ENCODE measurements at places on chromosomes 2 and 18.

- no peak for DNase-seq
These were observed 112.9 kb downstream of the RAPGEF4 start for GRCh38 chr2:172848519-172848918.

- DNase-seq = no peak
These were observed 17.4 kb upstream of the SAG start for GRCh38 chr2:233290051-233290845.

- no peak for DNase-seq
These were observed 4.7 kb downstream of the MYT1L start for GRCh38 chr2:2326068-2327040.

GRCh38 chr2:156088587-156088986 is 243.9 kb downstream of the NR4A2 start:
- DNase-seq = no peak

- DNase-seq = no peak
These were observed 25.1 kb upstream of the ME2 start for GRCh38 chr18:50853863-50854271.

DNA sequence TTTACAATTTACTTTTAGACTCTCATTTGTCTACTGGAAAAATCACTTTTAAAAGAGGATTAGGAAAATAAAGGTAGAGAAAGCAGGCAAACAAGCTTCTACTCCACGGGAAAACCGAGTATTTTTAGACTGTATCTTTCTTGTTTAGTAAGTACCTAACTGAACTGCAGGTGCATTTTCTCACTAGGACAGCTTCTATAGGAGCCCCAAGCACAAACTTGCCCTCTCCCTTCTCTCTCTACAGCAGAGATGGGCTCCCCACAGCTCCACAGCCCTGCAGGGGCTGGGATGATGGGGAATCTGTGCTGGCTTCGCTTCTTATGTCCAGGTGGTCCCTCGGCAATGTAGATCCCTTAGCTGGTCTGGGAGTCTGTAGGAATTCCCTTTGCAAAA is 16.2 kb downstream of the PSTPIP2 start:
- DNase-seq = no peak

GRCh38 chr18:8938817-8939216 is 163.7 kb upstream of the NDUFV2 start:
- no peak for DNase-seq

- no peak for DNase-seq
These were observed 95.5 kb upstream of the EML6 start for GRCh38 chr2:54627973-54628372.

GRCh38 chr2:25320077-25320476 is 21.6 kb downstream of the DNMT3A start:
- no peak for DNase-seq

DNA sequence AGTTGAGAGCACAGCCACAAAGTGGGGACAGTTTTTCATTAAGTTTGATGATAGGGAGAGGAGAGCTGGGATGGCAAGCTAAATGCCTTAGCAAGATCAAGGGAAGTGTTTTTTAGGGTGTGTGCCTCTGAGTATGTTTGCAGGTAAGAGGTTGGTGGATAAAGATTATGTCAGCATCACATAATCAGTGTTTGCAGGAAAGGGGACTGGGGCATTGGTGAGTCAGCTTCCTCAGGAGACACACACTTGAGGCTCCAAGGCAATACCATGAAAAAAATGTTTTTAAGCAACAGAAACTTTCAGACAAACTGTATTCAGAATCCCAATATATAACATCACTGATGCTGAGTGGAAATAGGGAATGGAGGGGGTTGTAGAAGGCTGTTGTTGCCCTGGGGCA is 25.4 kb upstream of the DTNB start:
- no peak for DNase-seq

- DNase-seq = no peak
These were observed 35.7 kb downstream of the GCG start for GRCh38 chr2:162116352-162116751.

- DNase-seq = peak; percentile 97
These were observed 119.0 kb downstream of the ARL4C start for GRCh38 chr2:234377761-234378391.

DNA sequence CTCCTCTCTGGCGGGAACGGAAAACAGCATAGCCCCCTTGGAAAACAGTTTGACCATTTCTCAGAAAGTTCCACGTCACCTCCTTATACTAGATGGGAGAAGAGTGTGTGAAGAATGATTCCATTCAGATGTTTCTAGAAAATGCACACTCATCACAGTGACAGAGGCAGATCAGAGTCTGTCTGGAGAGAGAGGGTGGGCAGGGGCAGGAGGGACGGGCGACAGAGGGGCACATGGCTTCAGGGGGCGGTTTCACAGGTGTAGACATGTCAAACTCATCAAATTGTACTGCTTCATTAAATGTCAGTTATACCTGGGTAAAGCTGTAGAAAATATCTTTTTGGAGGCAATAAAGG is 88.8 kb upstream of the TAF1B start:
- DNase-seq = no peak

- no peak for DNase-seq
These were observed 395.6 kb upstream of the HS6ST1 start for GRCh38 chr2:128714285-128714684.

DNA sequence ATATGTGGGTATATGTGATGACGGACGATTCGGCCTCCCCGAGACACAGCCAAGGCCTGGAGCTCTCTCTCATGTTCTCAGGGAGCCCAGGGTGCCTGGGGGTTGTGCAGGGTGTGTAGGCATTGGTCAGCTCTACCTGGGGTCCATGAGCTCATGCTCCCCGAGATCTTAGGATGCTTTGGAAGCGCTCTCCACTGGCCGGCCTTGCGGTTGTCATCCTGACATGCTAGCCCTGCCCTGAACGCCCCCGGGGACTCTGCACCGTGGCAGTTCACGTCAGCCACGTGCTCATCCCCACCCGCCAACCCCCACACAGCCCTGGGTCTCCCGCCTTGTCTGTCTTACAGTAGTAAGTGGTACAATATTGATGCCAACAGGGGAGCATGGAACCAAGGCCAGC is 67.8 kb downstream of the RTP5 start:
- DNase-seq = no peak

DNA sequence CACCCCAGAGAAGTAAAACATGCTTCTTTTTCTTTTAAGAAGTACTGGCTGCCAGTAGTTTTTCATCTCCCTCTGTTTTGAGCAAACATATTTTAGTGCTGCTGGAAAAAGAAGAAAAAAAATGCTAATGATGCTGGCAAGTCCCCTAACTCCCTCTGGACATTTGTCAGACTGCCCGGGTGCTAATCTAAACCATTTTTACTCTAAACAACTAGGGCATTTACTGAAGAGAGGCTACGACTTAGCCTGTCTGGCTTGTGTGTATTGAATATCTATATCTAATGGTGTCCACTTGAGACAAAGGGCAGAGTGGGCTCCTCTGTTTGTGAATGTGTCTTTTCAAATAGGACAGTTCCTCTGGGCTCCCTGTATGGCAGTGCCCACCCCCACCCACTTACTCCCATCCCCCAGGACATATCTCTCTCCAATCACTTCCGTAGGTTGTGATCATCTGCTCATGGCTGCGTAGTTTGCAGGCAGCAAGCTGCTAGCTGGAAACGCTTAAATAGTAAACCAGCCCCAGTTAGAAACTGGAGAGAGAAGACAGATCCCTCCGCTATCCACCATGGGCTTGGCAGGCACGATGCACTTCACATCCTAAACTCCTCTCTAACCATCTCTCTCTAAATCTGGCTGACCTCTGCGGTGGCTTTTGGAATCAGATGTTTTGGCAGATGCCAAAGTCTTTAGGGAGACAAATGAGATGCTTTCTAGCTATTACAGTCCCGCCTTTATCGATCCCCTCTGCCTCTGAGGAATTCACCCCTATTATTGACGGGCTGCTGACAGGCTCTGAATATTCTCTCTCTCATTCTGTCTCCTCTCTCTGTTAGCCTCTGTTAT is 58.3 kb downstream of the DOCK10 start:
- no peak for DNase-seq

DNA sequence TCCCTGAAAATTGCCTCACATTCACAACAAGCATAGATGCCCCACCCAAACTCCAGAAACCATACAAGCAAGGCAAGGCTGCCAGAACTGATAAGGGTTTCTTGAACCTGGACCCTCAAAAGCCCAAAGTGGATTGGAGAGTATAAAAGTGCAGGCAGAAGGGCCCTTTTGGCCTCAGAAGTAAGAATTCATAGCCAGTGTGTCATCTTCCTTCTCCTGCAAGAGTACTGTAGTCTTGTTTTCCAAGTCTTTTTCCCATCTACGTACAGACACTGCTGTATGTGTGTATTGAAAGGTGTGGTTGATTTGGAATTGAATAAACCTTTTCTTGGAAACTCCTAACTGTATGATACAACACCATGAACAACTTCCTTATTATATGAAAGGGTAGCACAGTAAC is 46.8 kb downstream of the ZC3H15 start:
- DNase-seq = no peak

DNA sequence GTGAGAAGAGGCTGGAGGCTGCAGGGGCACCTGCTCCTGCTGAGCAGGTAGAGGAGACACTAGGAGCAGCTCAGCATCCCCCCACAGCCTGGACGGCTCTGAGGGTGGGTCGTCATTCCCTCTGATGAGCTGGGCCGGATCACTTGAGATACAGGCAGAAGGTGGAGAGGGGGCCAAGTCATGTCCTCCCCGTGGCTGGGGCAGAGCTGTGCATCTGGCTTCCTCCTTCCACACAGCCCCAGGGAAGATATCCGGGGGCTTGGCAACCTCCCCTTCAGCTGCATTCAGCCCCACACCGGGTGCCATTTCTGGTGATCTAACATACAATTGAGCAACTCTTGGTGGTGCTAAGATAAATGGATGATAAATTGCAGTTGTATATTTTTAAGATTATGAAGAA is 236.9 kb downstream of the LDLRAD4 start:
- no peak for DNase-seq

DNA sequence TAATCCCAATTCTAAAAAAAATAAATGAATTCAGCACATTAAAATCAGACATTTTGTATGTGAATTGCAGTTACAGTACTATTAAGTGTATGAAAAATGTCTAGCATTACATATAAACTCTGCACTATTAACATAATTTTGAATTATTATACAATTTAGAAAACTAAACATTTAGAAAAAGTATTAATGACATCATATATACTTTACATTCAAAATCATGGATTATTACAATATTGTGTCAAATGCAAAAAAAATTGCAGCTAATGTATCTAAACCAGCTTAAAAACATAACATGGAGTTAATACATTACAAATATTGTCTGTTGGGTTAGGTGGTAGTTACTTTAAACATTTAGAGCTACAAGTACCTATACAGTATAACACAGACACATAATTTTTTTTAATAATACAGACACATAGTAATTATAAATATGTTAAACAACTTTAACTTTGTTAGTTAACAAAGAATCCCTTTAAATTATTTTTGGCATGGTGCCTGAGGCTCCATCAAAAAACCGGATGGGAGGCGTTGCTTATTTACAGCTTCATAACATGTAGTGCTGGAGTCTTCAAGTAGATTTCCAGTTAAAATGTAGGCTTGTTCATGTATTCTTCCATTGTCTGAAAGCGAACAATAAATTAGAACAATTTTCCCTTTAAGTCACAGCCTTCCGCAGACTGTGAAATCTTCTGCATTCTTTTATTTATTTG is 79.1 kb downstream of the AP1S3 start:
- DNase-seq = no peak

- no peak for DNase-seq
These were observed 342.3 kb upstream of the EPHA4 start for GRCh38 chr2:221914334-221914880.

GRCh38 chr2:216430811-216431530 is 18.7 kb downstream of the SMARCAL1 start:
- no peak for DNase-seq

DNA sequence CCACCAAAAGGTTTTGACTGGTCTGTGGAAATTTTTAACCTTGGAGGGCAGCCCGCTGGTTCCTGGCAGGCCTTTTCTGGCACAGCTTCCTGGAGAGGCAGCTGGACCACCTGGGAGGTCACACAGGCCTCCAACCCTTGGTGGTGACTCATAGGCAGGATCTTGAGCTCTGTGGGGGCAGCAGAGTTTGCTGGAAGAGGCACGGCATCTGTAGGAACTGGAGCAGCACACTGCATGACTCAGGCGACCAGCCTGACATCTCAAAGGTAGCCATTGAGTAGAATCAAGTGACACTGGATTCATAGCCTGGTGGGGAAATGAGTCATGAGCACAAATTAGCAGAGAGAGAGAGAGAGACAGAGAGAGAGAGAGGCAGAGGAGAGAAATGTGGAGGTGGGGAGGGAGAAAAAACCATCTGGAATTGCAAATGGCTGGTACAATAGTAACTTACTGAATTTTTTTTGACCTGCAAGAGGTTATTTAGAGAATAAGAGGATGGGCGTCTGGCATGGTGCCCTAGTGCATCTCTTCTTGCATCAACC is 57.4 kb downstream of the TRPM8 start:
- peak; percentile 69 for DNase-seq

GRCh38 chr2:232576995-232577394 is 26.5 kb downstream of the EIF4E2 start:
- DNase-seq = no peak

DNA sequence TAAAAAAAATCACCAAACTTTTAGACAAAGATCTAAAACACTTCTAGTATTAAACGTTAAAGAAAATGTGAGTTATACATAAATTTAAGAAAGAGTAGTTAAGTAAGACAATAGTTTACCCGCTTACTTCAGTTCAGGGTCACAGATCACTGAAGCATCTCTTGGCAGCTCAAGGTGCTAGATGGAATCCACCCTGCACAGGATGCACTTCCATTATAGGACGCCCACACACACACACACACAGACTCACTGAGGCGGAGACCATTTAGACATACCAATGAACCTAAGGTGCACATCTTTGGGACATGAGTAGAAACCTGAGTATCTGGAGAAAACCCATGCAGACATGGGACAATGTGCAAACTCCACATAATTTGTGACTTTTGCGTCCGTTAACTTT is 630.6 kb upstream of the ZNF804A start:
- no peak for DNase-seq

GRCh38 chr2:105634198-105634597 is 110.5 kb upstream of the NCK2 start:
- DNase-seq = no peak

DNA sequence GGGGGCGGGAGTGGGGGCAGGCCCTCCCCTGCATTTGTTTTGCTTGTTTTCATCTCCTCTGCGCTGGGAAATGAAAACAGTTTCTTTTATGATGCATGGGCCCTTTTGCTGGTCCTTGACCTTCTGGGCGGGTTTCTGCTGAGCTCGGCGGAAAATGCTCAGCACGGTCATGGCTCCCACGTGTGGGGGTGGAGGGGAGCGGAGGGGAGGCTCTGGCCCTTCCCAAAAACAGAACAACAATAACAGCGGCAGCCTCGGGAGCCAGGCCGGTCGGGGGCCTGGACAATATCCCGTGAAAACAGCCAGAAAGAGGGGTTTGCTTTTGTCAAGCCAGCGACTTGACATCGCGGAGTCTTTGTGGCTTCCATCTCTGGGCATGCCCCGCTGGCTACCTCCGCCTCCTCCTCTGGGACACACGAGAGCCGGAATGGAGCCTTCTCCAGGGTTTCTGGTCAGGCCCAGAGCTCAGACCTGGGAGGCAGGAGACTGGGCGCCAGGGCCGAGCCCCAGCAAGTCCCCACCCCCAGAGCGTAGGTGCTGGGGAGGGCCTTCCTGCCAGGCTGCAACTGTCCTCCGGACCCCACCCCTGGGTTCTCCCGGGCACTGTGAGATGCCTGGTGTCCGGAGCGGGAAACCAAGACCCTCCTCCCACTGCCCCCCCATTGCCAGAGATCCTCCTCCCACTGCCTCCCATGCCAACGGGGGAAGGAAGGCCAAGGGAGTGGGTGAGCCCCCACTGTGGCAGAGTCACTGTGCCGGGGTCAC is 35.9 kb upstream of the SNED1 start:
- DNase-seq = no peak

Measured in fibroblast of skin of left quadriceps (primary cell).